ENCODE measurements at places on chromosomes 11 and 22. TPM values are rescaled to one million over a fixed set of nuclear protein-coding genes. Genes with fewer than 3 reads are reported as not detected.

Gene IGLL5
- total RNA-seq: not detected

Gene TMPRSS5
- 0.33 TPM for total RNA-seq

Gene BAD
- total RNA-seq: 75.5 TPM

Gene SYT12
- not detected for total RNA-seq

Gene CBLIF
- total RNA-seq: not detected

Gene RAC2
- 82.8 TPM for total RNA-seq

Gene CXCR5
- total RNA-seq: not detected

Gene CYP2D6
- under 0.01 TPM for total RNA-seq

Gene INPP5J
- total RNA-seq: 0.33 TPM

Gene POU2AF2
- not detected for total RNA-seq

Gene SCYL1
- 76.4 TPM for total RNA-seq

Gene DDTL
- 1.3 TPM for total RNA-seq

Gene OR5B12
- total RNA-seq: not detected

Gene SLC22A25
- not detected for total RNA-seq

Gene SSTR3
- not detected for total RNA-seq

Gene RCOR2
- total RNA-seq: 0.29 TPM

Gene INSC
- total RNA-seq: not detected

Gene KCNQ1OT1
- 2.3 TPM for total RNA-seq

Gene PES1
- 90.5 TPM for total RNA-seq

Gene IL10RA
- 0.10 TPM for total RNA-seq

Gene SEPTIN5
- 34.6 TPM for total RNA-seq

Gene CCDC116
- total RNA-seq: 0.38 TPM

Gene RIC3
- not detected for total RNA-seq

Gene HEPN1
- 0.33 TPM for total RNA-seq

Gene DGCR6
- total RNA-seq: 2.3 TPM

Gene PTPRCAP
- 0.33 TPM for total RNA-seq

Gene CNTF
- 2.9 TPM for total RNA-seq

Gene GLYATL2
- total RNA-seq: not detected

Gene P2RX6
- under 0.01 TPM for total RNA-seq

Gene NFAM1
- not detected for total RNA-seq

Gene TMEM45B
- total RNA-seq: 0.33 TPM

Gene RIMBP3B
- not detected for total RNA-seq

Gene C1QTNF5
- 111 TPM for total RNA-seq

Gene C11orf42
- not detected for total RNA-seq

Gene DEFB131B
- not detected for total RNA-seq

Gene MPPED1
- under 0.01 TPM for total RNA-seq

Gene CYTH4
- total RNA-seq: 0.10 TPM

Gene C11orf71
- total RNA-seq: 3.4 TPM

Gene MICALL1
- total RNA-seq: 55.5 TPM

Gene CARD18
- total RNA-seq: not detected

Gene OR6A2
- 0.38 TPM for total RNA-seq

Gene KDM4D
- total RNA-seq: 1.3 TPM

Gene OR4D9
- total RNA-seq: not detected
